NCI-H1694 (cell line): ENCODE measurements at places on chromosomes 3 and 15.
A peak's percentile ranks its signal among the peaks of the same experiment; 100 is the strongest.

DNA sequence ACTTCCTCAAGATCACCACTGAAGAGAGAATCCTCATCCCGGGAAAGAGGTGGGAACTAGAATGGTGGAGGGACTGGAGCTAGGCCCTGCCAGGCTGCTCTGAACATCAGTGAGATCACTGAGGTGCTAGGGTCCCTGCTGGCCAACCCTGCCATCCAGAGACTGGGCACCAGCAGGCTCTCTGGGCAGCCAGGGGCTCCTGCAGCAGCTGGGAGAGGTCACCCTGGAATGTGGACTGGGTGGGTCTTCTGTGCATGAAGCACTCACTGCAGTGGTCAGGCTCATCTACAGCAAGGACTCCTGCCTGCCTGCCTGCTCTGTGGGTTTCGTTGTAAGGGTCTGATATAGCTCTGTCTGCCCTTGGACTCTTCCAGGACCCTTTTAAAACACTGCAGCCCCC lies 24.9 kb downstream of the ALS2CL start:
- no peak for DNase-seq

DNA sequence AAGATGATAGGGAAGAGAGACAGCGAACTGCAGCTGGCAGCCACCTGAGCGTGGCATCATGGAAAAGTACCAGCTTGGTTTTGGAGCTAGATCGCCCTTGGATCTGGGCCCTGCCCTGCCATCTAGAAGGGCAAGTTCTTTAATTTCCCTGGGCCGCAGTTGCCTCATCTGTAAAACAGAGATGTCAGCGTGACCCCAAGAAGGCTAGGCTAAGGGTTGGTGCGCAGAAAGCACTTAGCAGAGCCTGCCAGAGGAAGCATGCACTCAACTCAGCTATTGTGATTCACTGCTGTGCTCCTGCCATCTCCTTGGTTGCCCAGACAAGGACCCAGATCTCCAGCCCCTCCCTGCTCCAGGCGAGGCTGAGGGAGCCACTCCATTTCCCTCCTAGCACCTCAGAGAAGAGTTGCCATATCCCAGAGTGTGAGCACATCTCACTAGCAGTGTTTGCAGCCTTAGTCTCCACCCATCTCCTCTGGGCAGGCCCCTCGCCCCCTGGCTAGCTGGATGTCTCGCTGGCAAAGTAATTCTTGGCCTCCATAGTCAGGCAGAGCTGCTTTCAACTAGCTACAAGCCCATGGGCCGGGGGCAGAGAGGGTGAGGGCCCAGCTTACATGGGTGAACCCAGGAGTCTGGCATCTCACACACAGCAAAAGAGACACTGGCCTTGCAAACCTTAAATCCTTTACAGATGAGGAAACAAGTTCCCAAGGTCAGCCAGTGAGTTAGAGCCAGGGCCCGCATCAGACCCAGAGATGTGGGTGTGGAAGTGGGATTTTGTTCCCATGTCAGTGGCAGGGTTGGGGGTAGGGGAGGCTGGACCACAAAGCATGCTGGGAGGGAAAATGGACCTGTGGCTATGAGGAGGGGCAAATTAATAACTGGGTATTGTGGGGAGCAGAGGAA lies 280.7 kb upstream of the TLE3 start:
- no peak for DNase-seq

DNA sequence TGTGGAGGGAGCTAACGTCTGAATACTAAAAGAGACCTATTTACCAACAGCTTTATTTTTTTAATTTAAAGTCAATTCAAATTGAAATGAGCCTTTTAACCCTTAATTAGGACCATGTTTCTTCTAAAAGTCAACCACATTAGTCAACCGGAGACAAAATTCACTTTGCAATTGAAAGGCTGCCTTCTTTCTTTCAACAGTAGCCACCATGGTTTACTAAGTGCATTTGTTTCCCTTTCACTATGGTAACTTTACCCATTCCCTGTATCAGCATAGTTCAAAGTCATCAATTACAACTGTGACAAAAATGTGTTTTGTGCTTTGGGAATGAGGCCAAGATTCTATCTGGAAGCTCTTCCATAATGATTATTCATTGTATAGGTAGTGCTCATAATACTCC lies 225.4 kb downstream of the EPHA3 start:
- no peak for DNase-seq

- no peak for DNase-seq
Measured at GRCh38 chr3:65532215-65532614, 506.5 kb downstream of the MAGI1 start.

DNA sequence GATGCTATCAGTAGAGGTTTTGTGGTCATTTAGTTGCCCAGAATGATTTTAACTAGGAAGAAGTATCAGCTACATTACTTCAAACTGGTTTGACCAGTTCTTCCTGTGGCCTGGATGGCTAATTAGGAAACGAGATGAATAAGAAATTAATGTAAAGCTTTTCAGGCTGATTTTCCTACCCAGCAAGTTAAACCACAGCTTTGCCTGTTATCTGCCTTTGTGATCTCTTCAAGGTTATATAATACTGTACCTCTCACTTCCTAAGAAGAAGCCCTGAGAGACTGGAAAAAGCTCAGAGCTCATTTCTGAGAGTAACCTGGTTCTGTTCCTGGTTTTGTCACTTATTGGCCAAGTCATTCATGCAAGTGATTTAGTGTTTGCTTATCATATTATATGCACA lies 782.2 kb upstream of the GOLIM4 start:
- no peak for DNase-seq

DNA sequence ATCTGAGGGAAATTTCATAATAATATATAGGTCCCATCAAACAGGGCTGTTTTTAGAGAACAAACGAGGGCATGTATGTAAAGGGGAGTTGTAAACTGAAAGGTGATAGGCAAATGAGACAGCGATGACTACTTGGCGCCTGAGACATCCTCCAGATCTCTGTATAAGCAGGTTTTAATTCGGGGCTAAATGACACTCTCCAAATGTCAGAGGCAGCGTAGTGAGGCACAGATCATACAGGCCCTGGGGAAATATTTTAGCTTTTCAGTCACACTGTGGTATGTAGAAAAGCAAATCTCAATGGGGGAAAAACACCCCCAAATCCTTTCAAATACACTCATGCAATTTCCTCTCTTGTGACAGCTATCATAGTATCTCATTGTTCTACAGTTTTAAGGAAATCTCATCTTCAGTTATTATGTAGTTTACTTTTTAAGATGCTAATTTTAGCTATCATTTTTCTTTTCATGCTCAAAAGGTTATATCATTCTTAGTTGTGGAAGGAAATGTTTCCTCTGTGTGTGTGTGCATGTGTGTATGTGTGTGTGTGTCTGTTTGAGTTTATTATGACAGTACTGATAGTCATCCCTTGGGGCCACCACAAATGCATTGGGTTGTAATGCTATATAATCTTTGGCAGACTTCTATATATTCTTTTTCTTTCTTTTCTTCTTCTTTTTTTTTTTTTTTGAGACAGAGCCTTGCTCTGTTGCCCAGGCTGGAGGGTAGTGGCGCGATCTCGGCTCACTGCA lies 1.1 kb downstream of the TPRG1 start:
- no peak for DNase-seq

DNA sequence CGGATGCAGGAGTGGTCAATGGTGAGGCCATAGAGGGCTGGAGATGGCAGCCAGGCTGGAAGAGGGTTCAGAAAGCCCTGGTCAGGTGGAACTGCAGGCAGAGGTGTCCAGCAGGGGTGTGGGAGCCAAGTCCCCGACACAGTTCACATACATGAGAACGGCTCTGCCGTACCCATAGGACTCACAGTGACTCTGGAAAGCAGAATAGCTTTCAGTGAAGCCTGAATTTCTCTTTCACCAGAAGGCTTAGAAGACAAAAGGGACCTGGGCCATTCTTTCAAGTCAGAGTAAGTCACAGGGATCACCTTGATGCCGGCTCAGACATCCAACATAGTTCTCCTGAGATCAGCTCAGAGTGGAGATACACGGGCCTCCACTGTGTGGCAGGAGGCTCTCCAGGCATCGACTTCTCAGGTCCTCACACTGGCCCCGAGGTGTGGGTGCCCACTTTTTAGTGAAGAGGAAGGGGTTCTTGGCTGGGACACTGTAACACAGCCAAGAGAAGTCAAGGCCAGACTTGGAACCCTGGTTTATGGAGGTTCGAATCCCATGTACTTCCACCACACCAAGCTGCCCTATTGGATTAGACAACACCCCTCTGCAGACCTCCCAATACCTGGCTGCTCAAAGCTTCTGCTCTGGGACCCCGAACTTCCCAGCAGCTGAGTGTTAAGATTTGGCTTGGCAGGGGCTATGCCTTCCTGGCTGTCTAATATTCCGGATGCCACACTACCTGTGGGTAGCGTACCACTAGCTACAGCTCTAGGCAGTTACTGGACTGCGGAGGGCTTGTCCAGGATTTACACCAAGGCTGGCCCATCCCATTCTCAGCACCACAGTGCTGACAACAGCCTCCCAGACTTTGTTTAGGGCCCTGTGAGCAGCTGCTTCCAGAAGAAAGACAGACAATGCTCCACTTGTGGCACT lies 40.4 kb upstream of the RAB6B start:
- DNase-seq = no peak

- DNase-seq = no peak
Measured at GRCh38 chr3:69164296-69164695, 41.9 kb upstream of the LMOD3 start.

DNA sequence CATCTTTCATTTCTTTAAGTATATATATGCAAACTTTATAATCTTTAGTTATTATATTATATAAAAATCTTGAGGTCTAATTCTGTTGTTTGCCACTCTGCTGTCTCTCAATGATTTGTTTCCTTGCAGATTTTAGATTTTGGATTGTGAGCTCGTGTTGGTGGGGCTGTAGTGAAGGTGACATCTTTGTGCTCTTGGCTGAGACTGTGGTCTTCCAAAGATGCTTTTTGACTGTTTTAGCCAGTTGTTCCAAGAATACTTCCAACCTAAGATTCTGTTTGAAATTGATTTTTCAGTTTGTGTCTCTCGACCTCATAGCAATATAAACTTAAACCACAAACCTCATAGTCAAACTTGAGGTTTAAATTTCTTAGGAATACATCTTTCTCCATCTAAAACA lies 326.5 kb downstream of the SLC9A9 start:
- DNase-seq = no peak

DNA sequence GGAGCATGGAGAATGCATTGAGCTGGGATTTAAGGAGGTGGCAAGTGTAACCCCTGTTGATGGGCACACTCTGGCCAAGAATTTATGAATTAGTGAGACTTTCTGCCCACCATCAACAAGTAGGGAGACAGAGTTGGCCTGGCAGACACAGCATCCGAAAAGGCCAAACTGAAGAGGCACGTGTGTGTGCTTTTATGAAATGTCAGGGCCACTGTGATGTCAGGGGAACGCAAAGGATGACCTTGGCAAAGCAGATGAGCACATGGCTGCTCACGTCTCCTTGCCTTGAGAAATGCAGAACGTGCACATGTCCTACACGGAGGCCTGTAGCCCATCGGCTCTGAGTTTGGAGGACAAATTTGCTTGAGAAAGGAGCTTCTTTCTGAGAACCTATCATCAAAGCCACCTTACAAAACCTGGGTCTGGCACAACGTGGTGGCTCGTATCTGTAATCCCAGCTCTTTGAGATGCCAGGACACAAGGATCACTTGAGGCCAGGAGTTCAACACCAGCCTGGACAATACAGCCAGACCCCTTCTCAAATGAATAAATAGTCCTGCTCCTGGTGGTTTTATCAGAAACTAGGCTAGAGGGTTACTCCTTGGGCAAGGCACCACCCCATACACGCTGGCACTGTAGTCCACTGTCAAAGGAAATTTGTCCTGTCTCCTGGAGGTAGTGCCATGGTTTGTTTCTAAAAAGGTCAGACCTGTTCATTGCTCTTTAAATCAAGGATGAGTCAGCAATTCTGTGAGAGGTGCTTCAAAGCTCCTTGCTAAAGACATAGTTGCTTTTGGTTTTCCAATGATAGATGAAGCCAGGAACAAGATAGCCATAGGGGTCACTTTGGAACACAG lies 941 bp upstream of the SH3BP5 start:
- no peak for DNase-seq

- no peak for DNase-seq
Measured at GRCh38 chr15:59388670-59389069, 16.0 kb upstream of the MYO1E start.

DNA sequence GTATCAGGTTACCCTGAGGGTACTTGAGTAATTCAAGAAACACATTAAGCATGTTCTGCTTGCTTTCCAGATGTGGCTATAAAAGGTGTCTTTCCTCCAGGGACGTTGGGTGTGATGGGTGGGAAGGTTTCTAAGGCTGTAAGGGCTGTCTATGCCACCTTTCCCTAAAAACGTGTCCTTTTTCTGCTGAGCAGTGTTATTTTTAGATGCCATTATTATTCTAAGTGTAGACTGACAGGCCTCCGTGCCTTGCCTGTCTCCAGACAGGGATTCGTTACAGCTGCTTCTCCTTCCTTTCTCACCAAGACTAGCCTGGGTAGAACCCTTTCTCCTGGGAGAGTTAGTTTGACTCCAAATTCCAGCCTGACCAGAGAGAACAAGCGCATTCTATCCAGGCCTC lies 26.8 kb upstream of the RHO start:
- DNase-seq = no peak

GRCh38 chr15:65917407-65917756 lies 48.1 kb downstream of the RAB11A start:
- DNase-seq = no peak

DNA sequence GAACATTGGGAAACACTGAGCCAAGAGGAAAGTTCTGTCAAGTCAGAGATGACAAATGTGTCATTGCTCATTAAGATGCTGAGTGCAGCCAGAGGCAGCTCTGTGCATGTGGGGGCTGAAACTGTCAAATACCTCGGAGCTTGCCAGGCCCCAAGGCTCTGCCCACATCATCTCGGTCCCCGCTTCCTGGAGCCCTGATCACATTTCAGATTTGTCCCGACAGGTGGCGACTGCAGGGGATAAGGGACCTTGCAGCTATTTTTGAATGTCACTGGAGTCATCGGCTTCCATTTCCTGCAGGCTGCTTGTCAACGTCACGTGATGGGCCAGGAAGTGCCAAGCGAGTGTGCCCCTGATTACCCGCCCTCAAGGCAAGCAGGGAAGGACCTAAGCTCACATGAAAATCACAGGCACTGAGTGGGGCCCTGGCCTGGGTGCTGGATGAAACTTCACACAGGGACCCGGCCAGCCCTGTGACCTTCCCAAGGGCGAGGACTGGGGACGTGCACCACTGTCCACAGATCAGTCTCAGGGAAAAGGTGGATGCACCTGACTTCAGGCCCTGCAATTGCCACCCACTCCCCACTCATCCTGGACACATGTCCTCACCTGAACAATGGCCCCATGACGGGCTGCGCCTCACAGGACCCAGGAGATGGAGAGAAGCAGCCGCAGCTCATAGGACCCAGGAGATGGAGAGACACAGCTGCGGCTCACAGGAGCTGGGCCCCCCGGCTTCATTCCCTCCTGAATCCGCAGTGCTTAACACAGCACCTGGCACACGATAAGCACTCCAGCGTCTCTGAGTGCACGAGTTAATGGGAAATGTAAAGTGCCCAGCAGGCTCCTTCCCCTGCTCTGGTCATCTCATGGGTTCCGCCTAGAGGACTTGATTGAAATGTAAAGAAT lies 73.4 kb downstream of the NUP210 start:
- no peak for DNase-seq

- DNase-seq = peak; percentile 53
Measured at GRCh38 chr15:69056365-69056764, 41.9 kb downstream of the NOX5 start.

- no peak for DNase-seq
Measured at GRCh38 chr3:123481071-123481470, 32.2 kb upstream of the ADCY5 start.
